ENCODE measurements at places on chromosomes 6 and 20.

DNA sequence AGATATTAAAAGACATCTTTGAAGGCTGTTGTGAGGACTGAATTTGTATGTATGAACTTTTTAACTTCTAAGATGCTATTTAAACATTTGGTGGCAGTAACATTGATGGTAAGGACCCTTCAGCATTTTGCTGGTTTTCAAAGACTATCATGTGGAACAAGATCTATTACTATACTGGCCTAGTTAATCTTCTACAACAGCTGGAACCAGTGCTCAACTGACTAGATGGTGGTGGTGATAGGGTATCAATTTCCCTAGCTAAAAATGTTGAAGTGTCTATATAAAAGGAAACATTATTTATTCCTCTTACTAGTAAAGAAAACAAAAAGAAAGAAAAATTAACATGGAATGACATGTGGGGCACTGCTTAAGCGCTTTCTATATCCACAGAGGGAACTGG, 195.7 kb downstream of the TASP1 start:
- no peak for DNase-seq

DNA sequence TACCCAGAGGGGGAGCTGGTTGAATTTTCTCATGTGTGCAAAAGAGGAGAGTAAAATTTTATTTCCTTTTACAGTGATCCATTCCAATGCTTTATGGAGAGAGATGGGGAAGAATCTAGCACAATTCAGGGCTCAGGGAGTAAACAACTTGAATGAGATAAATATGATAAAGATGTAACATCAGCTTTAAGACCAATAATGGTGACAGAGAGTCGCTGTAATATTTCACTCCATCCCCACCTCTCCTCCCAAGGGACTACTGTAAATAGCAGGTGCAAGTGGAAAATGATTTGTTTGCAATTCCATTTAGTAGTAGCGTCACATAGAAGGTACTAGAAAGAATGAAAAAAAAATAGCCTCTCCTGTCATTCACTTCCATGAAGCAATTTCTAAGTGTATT, 4.8 kb downstream of the CRISP3 start:
- DNase-seq = no peak

GRCh38 chr6:13724182-13724581, 12.5 kb upstream of the RANBP9 start:
- no peak for DNase-seq

DNA sequence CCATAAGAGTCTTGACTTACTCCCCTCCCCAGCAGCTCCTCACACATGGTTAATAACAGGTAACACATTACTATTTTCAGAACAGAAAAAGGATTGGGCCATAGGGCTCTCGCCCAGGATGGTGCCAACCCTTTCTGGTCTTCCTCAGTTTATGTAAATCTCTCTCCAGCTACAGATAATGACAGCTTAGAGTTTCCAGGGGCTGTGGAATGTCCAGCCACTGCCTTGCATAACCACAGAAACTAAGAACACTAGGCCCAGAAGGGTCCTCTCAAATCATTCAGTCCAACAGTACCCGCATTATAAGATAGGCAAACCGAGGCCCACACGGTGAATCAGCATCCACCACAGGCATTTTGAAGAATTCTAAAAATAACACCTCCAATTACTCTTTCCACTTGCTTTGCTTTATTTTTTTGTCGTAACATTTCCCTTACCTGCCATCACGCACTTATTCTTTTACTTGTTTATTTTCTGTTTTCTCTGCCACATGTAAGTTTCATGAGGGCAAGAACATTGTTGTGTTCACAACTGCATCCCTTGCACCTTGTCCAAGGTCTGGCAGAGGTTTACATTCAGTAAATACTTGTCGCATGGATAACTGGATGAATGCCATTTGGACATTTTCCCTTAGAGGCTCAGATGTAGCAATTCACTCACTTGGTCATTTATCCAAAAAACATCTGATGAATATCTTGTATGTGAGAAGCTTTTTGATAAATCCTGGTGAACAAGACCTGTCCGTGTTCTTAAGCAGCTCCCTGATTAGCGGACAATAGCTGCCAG, 6.4 kb upstream of the SDC4 start:
- DNase-seq = no peak

GRCh38 chr6:161141173-161141572, 132.7 kb downstream of the AGPAT4 start:
- no peak for DNase-seq

- no peak for DNase-seq
Observed at GRCh38 chr6:127748290-127748689, 152.6 kb downstream of the THEMIS start.

- no peak for DNase-seq
Observed at GRCh38 chr6:168179133-168179532, 100.1 kb upstream of the FRMD1 start.

DNA sequence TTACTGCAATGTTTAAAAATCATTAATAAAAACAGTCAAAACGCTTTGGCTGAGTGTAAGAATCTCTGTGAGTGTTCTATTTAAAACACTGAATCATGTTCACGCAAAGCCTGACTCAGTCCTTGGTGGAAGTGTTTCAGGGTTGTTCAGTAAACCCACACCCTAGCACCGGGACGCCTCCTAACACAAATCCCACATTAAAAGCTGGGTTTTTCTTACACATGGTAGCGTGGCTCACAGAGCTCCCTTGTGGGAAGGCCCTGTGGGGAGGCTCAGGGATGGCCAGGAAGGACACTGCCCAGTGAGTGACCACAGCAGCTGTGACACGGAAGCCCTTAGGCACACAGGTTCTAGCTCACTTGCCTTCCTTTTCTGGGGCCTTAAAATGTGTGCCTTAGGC, 80.2 kb downstream of the GMPR start:
- DNase-seq = no peak

GRCh38 chr6:125406741-125407140, 105.0 kb upstream of the HDDC2 start:
- no peak for DNase-seq

- no peak for DNase-seq
Observed at GRCh38 chr6:17281100-17281496, at the start of gene RBM24. Gene RBM24, plus strand, starts transcription at chr6:17281361. Its CDS starts 221 bp downstream, at chr6:17281582.

DNA sequence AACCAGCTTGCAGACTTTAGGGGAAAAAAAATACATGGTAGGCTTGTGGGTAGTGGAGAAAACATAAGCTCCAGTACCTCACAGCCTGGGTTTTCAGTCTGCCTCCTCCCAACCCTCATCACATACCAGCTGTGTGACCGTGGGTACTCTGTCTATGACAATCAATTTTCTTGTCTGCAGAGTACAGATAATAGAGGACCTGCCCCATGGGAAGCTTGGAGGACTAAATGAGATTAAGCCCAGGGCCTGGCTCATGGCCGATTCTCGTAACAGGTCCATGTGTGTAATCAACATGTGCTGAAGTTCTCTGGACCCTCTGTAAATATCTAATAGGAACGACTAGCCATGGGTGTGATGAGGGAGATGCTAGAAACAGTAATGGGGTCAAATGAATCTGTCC, 34.0 kb downstream of the NT5E start:
- no peak for DNase-seq

GRCh38 chr6:132728616-132729015, 14.8 kb upstream of the VNN1 start:
- DNase-seq = peak; percentile 10

GRCh38 chr6:130189531-130190397, 33.0 kb downstream of the SAMD3 start:
- DNase-seq = no peak

GRCh38 chr6:167663784-167664443, 162.8 kb upstream of the AFDN start:
- no peak for DNase-seq

GRCh38 chr6:146543940-146544615, 445 bp downstream of the RAB32 start:
- no peak for DNase-seq

DNA sequence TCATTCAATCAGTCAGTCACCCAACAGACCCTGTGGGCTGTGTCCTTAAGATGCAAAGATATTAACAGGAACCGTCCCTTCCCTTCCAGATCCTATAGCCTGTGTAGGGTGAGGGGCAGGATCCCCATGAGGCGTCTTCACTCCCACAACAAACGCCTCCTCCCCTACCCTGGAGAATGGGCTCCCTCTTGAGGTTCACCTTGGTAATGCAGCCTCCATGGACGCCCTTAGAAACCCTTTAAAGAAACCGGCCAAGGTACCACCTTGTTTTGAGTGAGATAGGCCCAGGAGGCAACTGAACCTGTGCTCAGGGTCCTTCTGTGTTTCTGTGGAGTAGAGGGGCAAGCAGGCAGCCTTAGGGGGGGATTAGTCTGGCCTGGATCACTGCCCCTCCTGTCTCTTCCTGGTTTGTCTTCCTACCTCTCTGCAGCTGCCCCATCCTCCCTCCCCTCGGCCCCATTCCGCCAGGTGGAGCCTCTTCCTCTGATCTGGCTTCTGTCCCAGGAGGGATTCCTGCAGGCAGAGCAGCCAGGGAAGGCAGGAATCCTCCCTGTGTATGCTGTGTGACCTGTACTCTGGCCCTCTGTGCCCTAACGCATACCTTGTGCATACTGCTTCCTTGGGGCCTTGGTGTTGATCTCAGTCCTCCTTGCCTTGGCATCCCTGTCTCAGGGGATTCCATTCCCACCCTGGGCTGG, 6.6 kb upstream of the GUCA1A start:
- DNase-seq = peak; percentile 77

DNA sequence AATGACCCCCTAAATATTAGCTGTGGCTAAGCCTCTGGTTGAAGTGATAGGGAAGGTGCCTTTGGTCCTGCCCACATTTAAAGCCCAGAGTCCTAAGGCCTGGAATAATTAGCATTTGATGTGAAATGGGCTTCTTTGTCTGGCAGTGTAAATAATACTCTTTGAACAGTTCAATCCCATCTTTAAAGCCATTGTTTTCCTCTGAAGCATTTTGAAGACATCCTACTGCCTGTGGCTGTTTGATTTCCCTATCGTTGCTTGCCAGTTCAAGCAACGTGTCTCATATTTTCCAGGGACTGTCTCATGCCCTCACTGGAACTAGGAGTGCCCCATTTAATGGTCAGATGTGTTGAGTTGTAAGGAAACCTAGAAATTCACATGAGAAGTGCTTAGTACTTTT, 89.3 kb upstream of the BTN3A2 start:
- no peak for DNase-seq

DNA sequence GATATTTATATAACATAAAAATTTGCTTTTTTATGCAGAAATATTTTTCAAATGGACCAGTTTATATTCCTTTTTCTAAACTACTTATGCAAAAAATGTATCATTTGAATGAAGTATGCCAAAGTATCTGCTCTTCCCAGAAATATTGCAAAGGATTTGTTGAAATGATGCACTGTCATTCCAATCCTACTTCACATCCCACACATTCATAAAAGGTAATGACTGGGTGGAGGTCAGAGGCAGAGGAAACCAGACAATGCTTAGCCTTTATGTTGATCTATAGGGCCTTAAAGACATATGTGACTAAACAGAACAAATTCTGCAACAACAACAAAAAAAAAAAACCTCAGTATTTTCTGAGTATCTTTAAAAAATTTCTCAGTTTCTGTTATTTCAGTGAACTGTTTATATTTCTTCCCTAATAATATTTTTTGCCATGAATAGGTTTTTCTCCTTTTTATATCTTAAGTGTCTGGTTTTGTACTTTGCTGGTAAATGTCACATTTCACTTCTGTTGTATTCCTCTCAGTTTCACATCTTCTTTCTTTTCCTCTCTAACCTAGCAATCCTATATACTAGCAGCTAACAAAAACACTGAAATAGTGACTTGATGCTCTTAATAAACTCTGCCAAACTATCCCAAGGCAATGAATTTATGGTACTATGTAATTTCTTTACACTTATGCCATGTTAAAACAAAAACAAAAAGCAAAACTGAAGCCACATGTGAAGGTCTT, 374.1 kb downstream of the BCKDHB start:
- no peak for DNase-seq

DNA sequence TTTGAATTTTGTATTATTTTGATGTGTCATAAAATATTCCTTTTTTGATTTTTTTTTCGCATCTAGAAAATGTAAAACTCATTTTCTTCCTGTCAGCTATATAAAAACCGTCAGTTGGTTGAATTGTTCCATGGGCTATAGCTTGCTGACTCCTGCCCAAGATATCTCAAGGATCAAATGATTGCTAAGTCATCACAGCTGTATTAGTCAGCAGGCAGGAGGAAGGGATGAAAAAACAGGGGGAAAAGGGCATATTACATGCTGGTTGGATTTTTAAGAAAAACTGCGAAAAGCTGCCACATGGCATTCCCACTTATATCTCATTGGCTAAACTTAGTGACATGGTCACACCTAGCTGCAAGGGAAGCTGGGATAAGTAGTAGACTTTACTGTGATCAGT, 569.9 kb downstream of the BCKDHB start:
- no peak for DNase-seq

GRCh38 chr6:35048031-35048613, 93.0 kb downstream of the TCP11 start:
- DNase-seq = no peak

DNA sequence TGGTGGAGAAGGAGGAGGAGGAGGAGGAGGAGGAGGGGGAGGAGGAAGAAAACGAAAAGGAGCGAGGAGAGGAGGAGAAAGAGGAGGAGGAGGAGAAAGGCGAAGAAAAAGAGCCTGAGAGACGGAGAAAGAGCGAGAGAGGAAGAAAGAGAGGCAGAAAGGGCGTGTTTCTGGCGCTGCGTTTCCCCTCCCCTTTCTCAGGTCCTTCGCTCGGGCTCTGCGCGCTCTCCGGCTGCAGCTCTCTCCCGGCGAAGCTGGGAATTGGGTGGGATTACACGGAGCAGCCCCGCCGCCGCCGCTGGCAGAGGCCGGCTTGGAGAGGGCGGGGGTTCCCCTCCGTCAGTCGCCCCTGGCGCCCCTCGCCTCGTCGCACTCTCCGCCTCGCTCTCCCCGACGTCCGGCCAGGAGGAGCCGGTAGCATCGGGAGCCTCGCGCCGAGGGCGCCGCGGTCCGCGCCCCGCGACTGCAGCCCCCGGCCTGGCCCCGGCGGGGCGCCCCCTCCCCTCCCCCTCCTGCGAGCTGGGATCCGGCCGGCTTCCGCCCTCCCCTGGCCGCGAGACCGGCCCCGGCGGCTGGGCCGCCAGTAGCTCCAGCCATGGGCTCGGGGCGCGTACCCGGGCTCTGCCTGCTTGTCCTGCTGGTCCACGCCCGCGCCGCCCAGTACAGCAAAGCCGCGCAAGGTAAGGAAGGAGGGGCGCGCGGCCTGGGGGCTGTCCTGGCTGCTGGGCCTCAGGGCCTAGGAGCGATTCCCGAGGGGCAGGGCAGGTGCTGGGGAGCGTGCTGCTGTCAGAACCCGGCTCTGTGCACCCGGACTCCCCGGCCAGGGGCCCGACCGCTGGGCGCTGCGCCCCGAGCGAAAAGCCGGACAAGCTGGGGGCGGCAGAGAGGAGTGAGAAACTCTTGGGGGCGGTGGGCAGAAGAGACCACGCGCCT, at the start of gene SCUBE3:
TSS of gene SCUBE3 (plus strand) at position 133 of the 933 bp plus-strand sequence. CDS start at position 596, 463 bp downstream.
- peak; percentile 20 for DNase-seq

DNA sequence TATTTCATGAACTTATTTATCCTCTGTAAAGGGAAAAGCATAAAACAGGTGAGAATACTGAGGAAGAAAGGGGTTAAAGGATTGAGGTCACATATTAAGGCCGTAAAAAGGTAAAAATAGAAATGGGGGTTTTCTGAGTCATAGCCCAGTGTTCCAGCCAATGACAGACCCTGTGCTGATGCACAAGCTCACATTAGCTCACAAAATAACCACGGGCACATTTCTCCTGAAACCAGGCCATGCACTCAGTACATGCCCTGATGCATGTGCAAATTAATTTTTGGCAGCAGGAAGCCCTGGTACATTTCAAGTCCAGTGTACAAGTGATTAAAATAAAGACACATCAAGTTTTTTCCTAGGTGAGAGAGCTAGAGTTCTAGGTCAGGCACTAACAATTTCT, 194.4 kb downstream of the TMEM200A start:
- peak; percentile 2 for DNase-seq

- no peak for DNase-seq
Observed at GRCh38 chr6:86961455-86962200, 24.3 kb downstream of the HTR1E start.
